ENCODE measurements at places on chromosomes 6 and 20.

- DNase-seq = no peak
These were observed 99.6 kb upstream of the TMEM170B start for GRCh38 chr6:11437824-11438459.

DNA sequence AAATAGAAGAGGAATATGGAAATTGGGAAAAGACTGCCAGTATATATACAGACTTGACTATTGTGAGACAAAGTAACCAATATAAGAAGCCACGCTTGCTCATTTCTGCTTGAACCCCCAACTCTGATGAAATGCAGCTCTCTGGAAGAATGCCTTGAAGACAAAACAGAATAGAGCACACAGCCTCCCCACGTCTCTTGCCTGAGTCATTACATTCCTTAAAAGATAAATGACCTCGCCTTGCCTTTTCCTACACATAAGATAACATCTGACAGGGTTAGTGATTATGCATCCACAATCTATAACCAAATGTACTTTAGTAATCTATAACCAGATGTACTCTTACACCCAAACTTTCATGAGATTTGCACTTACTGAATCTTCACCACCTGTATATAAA, 141.1 kb upstream of the EEF1E1 start:
- no peak for DNase-seq

DNA sequence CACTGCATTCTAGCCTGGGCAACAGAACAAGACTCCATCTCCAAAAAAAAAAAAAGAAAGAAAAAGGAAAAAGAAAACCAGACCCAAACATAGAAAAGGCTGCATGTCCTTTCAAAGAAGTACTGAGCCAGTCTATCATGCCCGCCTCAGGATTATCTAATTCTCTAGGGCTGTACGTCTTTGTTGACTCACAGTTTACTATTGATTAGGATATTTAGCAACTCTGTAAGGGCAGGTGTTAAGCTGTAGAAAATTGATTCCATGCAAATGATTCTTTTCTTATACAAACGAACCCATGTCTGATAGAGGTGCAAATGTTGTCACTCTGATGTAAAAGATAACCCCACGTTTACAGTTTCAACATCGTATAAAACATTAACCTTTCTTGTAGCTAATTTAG, 209.0 kb downstream of the TTLL2 start:
- no peak for DNase-seq

DNA sequence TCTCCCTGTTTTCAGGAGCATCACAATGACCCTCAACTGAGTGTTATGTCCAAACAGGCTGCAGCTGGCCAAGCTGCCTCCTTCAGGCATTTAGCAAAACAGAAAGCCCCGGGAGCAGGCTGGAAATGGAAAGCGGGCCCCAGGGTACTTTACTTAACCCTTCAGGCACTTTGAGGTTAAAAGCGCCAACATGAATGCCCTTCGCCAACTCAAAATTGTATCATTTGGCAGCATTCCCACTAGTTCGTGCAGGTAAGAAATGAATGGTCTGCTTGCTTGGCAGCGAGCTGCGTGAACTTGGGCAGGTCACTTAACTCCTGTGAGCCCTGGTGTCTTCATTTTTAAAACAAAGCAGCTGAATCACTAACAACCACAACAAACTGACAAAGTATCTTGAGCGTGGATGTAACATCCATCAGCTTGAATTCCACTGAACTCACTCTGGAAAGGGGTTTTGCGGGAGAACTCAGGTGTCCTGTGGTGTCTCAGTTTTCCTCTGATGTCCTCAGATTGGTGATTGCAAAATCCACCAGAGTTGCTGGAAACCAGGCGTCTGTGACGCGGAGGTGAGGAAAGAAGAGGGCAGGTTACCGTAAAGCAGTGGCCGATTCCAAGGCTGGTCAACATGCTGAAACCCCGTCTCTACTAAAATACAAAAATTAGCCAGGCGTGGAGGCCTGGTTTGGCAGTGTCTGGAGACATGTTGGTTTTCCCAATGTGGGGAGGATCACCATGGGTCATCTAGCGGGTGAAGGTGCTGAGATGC, 118.8 kb upstream of the ZNF217 start:
- no peak for DNase-seq

DNA sequence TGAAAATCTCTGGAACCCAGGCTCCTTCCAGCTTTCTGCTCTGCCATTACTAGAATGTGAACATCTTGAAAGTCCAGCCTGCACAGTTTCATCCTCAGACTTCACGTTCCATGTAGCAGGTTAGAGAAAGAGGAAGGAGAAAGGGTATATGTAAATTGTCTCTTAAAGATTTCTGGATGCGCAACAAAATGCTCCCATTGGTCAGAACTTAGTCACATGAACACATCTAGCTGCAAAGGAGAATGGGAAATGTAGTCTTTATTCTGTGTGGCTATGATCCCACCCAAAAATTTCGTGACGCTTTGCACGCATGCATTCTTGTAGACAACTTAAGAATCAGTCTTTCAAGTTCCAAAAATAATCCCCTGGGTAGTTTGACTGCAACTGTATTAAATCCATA, 46.4 kb upstream of the CHD6 start:
- DNase-seq = no peak

DNA sequence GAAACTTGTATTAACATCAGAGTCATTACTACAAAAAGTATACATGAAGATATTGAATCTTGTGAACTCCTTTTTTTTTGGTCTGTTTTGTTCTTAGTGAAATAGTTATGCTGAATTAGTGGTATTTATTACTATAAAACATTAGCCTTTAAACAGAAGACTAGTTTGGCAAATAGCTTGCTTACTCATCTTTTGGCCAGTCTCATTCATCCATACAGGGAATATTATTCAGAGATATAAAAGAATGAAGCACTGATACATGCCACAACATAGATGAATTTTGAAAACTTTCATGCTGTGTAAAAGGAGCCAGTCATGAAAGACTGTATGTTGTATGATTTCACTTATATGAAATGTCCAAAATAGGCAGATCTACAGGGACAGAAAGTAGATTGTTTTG, 205.9 kb downstream of the ZFAND3 start:
- no peak for DNase-seq

DNA sequence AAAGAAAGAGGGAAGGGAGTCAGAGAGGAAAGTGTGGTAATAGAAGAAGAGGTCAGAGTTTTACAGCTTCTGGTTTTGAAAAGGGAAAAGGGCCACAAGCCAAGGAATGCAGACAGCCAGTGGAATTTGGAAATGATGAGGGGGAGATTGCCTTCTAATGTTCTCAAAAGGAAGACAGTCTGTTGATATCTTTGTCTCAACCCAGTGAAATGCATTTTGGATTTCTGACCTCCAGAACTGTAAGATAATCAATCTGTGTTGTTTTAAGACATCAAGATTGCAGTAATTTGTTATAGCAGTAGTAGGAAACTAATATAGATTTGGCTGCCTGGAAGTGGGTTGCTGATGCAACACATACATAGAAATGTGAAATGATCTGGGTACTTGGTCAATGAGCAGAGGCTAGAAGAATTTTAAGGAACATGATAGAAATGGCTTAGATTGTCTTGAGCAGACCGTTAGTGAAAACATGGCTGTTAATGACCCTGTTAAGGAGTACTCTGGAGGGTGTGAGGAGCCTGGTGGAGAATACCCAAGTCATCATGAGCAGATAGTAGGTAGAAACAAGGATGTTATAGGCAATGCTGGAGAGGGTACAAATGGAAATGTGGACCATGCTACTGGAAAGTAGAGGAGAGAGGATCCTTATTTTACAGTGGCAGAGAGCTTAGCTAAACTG, 255.8 kb upstream of the RAB32 start:
- DNase-seq = no peak

- DNase-seq = no peak
These were observed 80.3 kb upstream of the STMND1 start for GRCh38 chr6:17021539-17021889.

GRCh38 chr6:16635810-16636602, 125.3 kb downstream of the ATXN1 start:
- DNase-seq = no peak

DNA sequence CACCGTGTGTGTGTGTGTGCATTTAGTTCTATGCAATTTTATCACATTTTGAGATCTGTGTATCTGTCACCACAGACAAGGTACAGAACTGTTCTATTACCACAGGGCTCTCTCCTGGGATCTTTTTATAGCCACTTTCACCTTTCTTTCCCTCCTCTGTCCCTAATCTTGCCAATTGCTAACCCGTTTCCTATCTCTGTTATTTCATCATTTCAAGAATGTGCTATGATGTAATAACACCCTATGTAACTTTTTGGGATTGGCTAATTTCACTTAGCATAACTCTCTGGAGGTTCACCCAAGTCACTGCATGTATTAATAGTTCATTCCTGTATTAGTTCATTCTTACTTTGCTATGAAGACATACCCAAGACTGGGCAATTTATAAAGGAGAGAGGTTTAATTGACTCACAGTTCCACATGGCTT, 657.7 kb downstream of the QKI start:
- no peak for DNase-seq

- no peak for DNase-seq
These were observed 413.7 kb downstream of the QKI start for GRCh38 chr6:163828038-163828795.

- no peak for DNase-seq
These were observed 10.6 kb downstream of the BFSP1 start for GRCh38 chr20:17520583-17520982.

DNA sequence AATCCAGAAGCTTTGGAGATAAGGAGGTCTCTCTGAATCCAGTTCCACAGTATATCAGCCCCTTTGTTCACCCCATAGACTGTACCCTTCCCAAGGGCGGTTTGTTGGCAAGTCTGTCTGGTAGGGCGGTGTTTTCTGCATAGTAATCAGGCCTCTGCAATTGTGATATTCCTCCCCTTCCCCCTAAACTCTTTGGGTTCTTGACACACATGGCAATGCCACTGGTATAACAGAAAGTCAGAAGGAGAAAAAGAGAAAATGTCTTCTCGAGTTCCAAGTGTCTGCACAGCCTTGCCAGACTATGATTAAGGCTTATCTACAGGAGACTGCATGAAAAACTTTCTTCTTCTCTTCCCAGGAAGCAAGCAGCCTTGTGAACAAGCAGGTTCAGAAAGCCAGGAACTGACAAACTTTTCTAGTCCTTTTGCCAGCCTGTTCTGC, 45.6 kb downstream of the FOXO3 start:
- no peak for DNase-seq

DNA sequence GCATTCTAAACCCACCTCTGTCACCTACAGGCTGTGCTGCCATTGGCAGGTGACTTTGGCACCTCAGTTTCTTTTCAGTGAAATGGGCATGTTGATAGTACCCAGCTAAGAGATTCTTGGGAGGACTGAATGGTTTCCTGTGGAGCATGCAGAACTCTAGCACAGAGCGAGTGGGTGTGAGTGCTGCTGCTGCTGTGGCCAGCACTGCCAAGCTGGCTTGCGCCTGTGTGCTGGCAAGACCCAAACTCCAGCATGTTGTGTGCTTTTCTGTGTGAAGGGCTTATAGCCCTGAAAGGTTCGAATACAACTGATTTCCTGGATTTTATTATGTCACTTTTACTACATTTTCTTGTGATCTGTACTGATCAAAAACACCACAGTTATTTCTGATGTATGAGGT, 78.1 kb upstream of the KIF25 start:
- DNase-seq = no peak

- no peak for DNase-seq
These were observed 318.9 kb downstream of the TAF4 start for GRCh38 chr20:61746781-61747180.

DNA sequence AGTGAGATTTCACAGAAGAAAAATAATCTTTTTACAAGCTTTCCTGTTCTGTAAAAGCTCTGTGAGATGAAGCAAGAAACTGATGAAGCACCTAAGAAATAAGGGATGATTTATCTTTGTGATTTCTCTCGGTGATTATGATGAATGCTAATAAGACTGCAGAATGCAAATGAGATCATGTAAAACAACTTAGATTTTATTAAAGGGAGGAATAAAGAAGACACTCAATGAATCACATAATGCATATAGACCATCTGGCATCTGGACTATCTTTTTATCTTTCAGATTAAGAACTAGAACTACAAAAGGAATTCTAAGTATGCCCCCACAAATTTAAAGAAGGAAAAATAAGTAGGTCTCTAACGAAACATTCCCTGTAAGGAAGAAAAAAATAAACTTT, 361.5 kb upstream of the OPRM1 start:
- DNase-seq = no peak

GRCh38 chr20:12372557-12372956, 454.9 kb downstream of the BTBD3 start:
- no peak for DNase-seq

- DNase-seq = no peak
These were observed 22.3 kb downstream of the NRN1 start for GRCh38 chr6:5984150-5985089.

- DNase-seq = peak; percentile 23
These were observed 4.2 kb downstream of the KCNK17 start for GRCh38 chr6:39309942-39310531.

DNA sequence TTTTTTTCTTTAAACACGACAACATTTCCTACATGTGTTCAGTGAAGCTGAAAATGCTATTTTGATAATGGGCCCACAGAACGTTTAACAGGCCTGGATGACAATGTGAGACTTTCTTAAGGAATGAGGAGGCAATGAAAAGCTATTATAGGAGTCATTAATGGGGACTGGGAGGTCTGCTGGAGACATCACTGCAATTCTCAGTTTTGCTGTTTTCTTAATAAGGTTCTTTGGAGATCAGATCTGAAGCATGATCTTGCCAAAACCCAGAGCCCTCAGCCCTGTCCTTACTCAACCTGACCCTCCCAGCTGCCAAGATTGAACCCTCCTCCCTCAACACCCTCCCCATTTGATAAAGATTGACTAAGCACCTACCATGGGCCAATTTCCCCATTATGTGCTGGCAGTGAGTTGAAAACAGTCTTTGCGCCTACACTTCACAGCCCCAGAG, 353.1 kb downstream of the MAFB start:
- DNase-seq = no peak

- no peak for DNase-seq
These were observed 214.9 kb downstream of the ZFAND3 start for GRCh38 chr6:38034274-38034914.

- no peak for DNase-seq
These were observed 461.8 kb downstream of the PKHD1 start for GRCh38 chr6:51625566-51625965.

GRCh38 chr6:74597266-74597665, 608.6 kb downstream of the COL12A1 start:
- no peak for DNase-seq

Data from NCI-H1694 treated with DMSO at 0.1 percent for 48 hours (cell line).